ENCODE measurements at places on chromosomes 6 and 20. TPM values are rescaled to one million over a fixed set of nuclear protein-coding genes. Genes with fewer than 3 reads are reported as not detected.

Gene RGS17
- 0.27 TPM for polyA plus RNA-seq

Gene DEFB132
- polyA plus RNA-seq, result not detected

Gene PRND
- polyA plus RNA-seq, result 0.34 TPM

GRCh38 chr20:57435498-57436222 is 44.5 kb downstream of the RBM38 start:
- H3K4me3 ChIP-seq, result no peak overlapping the region
- no peak overlapping the region for H3K27ac ChIP-seq
- no peaks in the 10 kb centered on the region for H3K4me1 ChIP-seq
- H3K27me3 ChIP-seq, result no peaks in the 10 kb centered on the region

- no peaks in the 10 kb centered on the region for H3K36me3 ChIP-seq
- no peaks in the 10 kb centered on the region for H3K4me1 ChIP-seq
- H3K27me3 ChIP-seq, result no peaks in the 10 kb centered on the region
- H3K4me3 ChIP-seq, result no peak overlapping the region
Measured at GRCh38 chr20:41462372-41463161, 95.9 kb upstream of the EMILIN3 start.

DNA sequence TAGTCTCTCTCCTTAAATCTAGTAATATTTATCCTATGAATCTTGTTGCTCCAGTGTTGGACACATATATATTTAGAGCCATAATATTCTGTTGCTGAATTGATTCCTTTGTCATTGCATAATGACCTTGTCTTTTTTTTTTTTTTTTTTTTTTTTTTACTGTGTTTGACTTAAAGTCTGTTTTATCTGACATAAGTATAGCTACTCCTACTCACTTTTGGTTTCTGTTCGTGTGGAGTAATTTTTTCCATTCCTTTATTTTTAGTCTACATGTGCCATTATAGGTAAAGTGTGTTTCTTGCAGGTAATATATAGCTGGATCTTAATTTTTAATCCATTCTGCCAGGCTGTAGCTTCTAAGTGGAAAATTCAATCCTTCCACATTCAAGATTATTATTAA is 166.5 kb downstream of the GMDS start:
- H3K36me3 ChIP-seq, result no peaks in the 10 kb centered on the region
- no peak overlapping the region for H3K4me3 ChIP-seq
- DNase-seq, result no peak
- H3K4me1 ChIP-seq, result no peaks in the 10 kb centered on the region
- no peaks in the 10 kb centered on the region for H3K27me3 ChIP-seq

GRCh38 chr20:48153523-48153922 is 368.2 kb upstream of the SULF2 start:
- no peak overlapping the region for H3K27ac ChIP-seq
- DNase-seq, result peak; percentile 48
- H3K4me1 ChIP-seq, result no peaks in the 10 kb centered on the region
- no peaks in the 10 kb centered on the region for H3K27me3 ChIP-seq
- H3K4me3 ChIP-seq, result no peak overlapping the region

- no peaks in the 10 kb centered on the region for H3K27me3 ChIP-seq
- DNase-seq, result peak; percentile 77
- H3K4me3 ChIP-seq, result no peak overlapping the region
- H3K4me1 ChIP-seq, result peaks cover 69% of the 10 kb centered on the region
- peak overlapping the region; percentile 99 for H3K27ac ChIP-seq
Measured at GRCh38 chr20:32203356-32204204, 4.0 kb downstream of the PLAGL2 start.

DNA sequence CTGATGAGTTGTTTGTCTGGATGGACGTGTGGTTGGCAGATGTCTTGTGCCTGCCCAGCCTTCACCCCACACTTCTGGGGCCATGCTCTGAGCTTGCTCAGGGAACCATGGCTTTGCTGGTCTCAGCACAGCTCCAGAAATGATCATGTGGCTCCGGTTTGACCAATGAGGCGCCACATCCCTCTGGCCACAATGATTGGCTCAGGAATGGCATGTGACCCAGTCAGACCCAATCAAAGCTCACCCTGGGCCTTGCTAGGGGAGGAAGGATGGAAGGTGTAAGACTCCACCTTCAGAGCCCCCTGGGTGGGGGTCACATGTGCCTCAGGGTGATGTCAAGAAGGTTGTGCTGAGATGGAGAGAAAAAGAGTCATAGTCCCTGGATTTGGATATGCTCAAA is 281.6 kb upstream of the SULF2 start:
- H3K27me3 ChIP-seq, result no peaks in the 10 kb centered on the region
- H3K27ac ChIP-seq, result no peak overlapping the region

DNA sequence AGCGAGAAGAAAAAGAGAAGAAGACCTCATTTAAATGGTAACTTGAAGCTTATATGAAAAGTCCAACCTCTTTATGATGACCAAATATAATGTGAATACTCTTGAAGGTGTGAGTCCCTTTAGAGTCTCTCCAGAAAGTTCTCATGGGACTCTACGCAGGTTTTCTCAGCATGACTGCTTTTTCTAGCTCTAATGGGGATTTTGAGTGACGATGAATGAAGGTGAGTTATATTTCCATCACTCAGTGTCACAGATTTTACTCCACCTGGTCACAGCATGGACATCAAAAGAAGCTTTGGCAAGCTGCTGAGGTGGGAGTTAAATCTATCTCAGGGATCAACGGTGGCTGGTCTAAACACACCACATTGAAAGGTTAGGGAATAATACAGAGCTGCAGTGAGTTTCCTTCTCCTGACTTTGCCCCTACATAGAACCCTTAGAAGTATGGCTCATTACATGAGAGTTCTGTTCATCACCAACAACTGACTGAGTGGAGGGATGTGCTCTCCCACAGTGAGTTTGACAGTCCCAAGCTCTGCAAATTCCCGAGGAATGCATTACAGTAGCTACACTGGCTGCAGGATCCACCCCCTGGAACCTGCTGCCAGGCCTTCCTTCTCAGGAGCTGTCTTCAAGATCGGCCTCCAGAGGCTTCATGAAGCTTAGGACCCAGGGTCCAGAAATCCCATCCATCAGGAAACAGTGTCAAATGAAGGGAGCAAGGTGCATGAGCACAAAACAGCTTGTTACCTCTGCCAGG is 126.8 kb downstream of the FOXC1 start:
- no peak for DNase-seq
- no peaks in the 10 kb centered on the region for H3K27me3 ChIP-seq
- no peak overlapping the region for H3K4me3 ChIP-seq
- H3K27ac ChIP-seq, result no peak overlapping the region

DNA sequence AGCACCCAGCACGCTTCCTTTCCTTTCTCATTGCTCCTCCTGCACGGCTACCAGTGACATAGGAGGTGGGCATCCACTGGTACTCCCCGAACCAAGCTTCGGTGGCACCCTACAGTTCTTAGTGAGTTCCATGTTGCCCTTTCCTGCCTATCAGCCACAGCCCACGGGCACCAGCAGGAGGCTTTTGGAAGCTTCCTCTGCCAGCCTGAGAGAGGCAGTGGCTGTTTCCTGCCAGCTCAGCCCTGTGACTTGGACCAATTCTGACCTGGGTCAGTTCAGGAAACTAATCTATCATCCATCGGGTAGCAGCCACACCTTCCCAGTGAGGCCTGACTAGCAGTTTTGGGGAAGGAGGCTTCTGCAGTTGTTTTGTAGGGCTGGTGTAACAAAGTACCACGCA is 176.4 kb upstream of the UST start:
- no peak overlapping the region for H3K27ac ChIP-seq
- no peaks in the 10 kb centered on the region for H3K4me1 ChIP-seq
- DNase-seq, result no peak

- H3K36me3 ChIP-seq, result no peaks in the 10 kb centered on the region
- H3K4me1 ChIP-seq, result no peaks in the 10 kb centered on the region
- no peaks in the 10 kb centered on the region for H3K27me3 ChIP-seq
- no peak overlapping the region for H3K27ac ChIP-seq
- H3K4me3 ChIP-seq, result no peak overlapping the region
- DNase-seq, result no peak
Measured at GRCh38 chr6:100808638-100809275, 72.4 kb downstream of the ASCC3 start.

DNA sequence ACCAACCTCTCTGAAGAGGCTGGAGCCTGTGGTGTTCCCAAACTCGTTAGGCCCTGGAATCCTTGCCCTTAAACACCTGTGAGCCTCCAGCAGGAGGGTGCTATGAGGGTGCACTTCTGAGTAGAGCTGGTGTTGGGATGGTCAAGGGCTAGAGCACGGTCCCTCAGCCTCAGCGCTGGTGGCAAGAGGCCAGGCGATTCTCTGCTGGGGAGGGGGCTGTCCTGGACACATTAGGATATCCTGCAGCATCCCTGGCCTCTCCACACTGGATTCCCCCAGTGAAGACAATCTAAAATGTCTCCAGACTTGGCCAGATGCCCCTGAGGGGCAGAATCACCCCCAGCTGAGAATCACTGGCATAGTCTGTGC is 157.8 kb downstream of the SYCP2 start:
- no peaks in the 10 kb centered on the region for H3K36me3 ChIP-seq
- H3K4me3 ChIP-seq, result no peak overlapping the region
- no peaks in the 10 kb centered on the region for H3K4me1 ChIP-seq
- H3K27ac ChIP-seq, result no peak overlapping the region
- no peaks in the 10 kb centered on the region for H3K27me3 ChIP-seq
- DNase-seq, result no peak

GRCh38 chr6:12543953-12544352 is 172.6 kb upstream of the PHACTR1 start:
- H3K4me1 ChIP-seq, result no peaks in the 10 kb centered on the region
- H3K27ac ChIP-seq, result no peak overlapping the region
- H3K27me3 ChIP-seq, result no peaks in the 10 kb centered on the region
- H3K4me3 ChIP-seq, result no peak overlapping the region

- peaks cover 6% of the 10 kb centered on the region for H3K27me3 ChIP-seq
- DNase-seq, result no peak
- H3K4me1 ChIP-seq, result no peaks in the 10 kb centered on the region
- no peak overlapping the region for H3K4me3 ChIP-seq
- no peaks in the 10 kb centered on the region for H3K36me3 ChIP-seq
- H3K27ac ChIP-seq, result no peak overlapping the region
Measured at GRCh38 chr20:39057911-39058310, 95.8 kb downstream of the DHX35 start.

All from hepatocyte (in vitro differentiated cells).